ENCODE measurements at places on chromosomes 12 and 14.

DNA sequence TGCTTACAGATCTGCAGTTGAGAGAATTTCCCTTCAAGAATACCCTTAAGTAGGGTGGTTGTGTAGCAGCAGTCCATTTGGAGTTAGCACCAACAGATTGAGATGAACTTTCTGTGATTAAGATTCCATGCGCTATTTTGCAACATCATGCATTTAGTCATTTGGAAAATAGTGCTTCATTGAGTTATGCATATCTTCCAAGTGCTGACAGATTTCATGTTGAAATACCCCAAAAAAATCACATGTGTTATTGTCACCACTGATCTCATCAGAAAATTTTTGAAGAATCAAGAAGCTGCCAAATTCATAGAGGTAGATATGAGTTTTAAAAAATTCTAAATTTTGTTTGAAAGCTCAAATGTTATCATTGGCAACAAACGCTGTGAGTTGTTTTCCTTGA, 35.5 kb upstream of the OSBPL8 start:
- no peak for DNase-seq

- no peak for DNase-seq
These were observed 46.3 kb downstream of the PPP2R5E start for GRCh38 chr14:63496837-63497400.

DNA sequence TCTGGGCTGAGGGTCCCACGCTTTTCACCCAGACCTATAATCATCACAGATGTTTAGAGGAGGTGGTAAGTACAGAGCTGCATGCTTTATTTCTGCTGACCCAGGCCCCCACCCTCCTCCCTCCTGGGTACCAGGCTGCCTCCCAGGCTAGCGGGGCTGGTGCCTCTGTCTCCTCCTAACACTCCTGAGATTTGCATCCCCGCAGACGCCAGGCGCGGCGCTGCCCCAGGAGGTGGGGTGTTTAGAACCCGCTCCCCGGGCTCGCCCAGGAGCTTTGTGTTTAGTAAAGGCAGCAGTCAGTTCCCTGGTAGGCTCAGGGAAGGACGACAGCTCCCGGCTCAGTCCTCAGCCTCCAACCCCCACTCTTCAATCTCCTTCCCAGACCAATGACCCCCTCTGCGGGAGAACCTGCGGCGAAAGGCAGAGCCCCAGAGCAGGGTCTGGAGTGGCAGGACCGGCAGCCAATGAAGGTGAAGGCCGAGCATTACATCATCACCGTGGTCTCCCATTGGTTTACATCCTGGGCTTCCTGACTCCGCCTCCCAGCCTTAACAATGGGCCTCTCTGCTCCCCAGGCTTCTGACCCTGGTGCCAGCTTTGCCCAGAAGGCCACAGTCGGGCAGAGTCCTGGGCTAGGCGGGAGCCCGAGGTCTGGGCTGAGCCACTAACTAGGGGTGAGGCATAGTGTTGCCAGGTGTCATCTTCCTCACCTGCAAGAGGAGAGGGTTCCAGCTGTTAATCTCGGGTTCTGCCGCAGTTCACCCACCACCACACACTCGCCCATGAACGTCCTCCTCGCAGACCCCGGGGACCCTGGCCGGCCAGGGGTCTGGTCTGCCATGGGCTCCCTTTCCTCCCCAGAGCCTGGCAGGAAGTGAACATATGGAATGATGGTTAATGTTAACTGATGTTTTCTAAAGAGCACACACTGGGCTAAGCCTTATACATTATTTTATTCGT, 57.5 kb downstream of the CALM1 start:
- DNase-seq: no peak

DNA sequence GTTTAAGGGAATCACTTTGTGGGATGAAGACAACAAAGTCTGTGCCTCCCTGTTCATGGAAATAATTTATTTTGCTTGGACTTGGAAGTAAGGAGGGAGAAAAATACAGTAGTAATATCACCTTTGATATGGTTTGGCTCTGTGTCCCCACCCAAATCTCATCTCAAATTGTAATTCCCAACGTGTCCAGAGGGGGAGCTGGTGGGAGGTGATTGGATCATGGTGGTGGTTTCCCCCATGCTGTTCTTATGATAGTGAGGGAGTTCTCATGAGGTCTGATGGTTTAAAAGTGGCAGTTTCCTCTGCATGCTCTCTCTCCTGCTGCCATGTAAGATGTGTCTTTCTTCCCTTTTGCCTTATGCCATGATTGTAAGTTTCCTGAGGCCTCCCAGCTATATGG, 460.7 kb downstream of the NOVA1 start:
- DNase-seq: no peak

GRCh38 chr12:47939009-47939601, 24.3 kb upstream of the TMEM106C start:
- DNase-seq: no peak

- no peak for DNase-seq
These were observed 49.8 kb downstream of the EID3 start for GRCh38 chr12:104353012-104353981.

DNA sequence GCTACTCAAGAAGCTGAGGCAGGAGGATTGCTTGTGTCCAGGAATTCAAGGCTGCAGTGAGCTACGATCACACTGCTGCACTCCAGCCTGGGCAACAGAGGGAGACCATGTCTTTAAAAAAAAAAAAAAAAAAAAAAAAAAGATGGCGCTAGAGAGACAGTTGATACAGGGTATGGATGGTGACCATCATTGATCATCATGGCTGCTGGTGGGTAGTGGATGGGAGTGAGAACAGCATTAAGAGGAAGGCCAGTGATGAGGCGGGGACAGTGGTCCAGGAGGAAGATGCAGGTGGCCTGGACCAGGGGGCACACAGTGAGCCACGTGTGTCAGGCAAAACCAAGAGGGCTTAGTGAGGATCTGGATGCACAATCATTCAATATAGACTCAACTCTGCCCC, 26.8 kb upstream of the MAP1LC3B2 start:
- DNase-seq: no peak

GRCh38 chr12:110343114-110343513, 60.4 kb downstream of the ANAPC7 start:
- no peak for DNase-seq

- no peak for DNase-seq
These were observed 2.8 kb downstream of the FAM234B start for GRCh38 chr12:13046964-13047363.

GRCh38 chr12:1936406-1937320, 18.2 kb upstream of the CACNA2D4 start:
- no peak for DNase-seq

DNA sequence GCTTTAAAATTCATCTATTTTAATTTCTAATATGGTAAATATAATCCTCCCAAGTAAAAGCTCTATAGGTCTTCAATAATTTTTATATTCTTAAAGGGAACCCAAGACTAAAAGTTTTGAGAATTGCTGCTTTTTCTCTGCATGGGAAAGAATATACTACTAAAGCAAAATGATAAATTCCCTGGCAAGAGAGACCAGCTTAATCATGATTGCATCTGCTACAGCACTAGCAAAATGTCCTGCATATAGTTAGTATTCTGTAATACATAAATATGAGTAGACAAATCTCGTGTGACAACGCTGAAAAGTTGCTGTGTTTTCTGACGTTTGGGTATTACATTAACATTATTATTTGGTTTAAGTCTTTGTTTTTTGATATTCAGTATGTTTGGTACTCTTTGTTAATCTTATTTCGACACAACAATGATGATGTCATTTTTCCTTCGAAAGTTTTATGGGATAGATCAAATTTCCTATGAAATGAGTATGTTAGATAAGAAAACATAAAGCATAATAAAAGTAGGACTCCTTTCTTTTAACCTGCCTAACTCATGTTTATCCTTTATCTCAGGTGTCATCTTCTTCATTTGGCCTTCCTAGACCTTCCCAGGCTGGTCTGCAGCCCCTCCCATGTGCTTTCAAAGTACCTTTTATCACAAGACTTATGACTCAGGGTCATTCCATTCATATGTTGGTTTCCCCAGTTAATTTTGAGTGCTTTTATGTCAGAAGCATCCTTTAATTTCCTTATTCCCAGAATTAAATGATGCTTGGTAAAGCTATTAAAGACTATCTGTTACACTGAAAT, 321.9 kb downstream of the RAD51B start:
- no peak for DNase-seq

DNA sequence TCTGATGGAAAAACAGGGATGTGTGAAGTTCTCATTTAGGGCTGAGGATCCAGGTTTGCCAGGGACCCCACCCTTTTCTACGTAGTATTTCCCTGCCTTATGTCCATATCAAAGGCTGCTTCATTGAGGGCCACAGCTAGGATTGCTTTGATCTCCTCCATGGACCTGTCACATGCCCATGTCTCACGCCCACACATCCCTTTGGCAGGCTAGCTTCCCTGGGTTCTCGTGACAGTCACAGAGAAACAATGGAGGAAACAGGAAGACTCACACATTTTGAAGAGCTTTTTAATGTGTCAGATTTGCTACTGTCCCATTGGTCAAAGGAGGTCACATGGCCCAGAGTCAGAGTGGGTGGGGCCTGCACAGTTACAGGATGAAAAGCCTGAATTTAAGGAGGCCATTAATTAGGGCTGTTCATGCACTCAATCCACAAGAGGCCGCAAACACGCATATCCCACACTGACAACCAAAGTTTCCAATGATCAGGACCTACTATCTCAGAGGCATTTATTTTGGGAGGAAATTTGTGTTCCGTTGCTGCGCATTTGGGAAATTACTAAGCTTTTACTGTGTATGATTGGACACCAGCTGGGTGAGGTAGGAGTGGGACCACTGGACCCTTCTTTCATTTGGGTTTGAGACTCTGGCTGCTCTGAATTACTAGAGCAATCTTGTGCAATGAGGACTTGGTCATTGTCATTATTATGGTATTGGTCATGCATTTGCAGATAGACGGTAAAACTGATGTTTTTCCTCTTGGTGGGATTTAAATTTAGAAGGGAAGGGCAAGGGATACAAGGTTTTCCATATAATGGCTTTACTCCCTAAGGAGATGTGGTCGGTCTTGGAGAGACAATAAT, 266.2 kb downstream of the KTN1 start:
- no peak for DNase-seq

GRCh38 chr14:105187935-105188524, 6.9 kb upstream of the NUDT14 start:
- no peak for DNase-seq

DNA sequence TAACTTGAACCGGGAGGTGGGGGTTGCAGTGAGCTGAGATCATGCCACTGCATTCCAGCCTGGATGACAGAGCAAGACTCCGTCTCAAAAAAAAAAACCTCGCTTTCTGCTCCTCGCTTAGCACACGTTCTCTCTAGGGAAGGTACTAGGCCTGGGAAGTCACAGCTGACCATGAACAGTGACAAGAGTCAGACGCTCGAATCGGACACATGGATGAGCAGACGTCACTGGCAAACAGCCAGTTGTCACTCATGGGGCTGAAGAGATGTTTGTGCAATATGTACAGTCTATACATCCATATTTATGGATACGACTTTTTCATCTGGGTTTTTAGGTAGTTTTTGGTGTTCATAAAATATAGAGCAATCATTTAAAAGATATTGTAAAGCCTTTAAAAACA, 19.4 kb downstream of the TCHP start:
- DNase-seq: no peak

DNA sequence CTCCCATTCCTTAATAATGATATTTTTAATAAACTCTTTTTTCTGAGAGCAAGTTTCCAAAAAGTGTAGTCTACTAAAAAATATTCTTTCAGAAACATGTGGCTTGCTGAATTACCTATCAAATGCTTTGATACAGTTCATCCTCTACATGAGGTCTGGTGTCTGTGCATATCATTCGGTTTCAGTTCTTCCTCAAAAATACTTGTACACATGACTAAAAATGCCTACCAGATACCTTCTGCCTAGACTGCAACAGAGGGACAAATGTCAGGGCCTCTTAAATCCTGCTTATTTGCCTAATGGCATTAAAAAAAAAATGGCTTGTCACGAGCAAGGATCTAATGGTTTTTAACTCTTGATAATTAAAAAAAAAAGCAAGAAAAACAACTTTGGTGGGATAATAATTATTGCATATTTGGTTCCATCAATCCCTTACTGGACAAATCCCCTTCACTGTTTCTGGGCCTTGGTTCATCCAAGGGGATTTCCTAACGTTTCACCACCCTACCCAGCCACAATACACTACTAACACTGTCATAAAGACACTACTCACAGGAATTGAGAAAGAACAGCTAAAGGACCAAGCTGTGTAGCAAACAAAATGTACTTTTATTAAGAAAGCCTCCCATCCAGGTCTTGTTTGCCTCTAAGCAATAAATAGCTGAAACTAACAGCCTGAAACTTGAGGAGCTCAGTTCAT, 45.7 kb downstream of the PARP11 start:
- DNase-seq: no peak

GRCh38 chr14:90583427-90583826, 186.6 kb downstream of the CALM1 start:
- DNase-seq: no peak

DNA sequence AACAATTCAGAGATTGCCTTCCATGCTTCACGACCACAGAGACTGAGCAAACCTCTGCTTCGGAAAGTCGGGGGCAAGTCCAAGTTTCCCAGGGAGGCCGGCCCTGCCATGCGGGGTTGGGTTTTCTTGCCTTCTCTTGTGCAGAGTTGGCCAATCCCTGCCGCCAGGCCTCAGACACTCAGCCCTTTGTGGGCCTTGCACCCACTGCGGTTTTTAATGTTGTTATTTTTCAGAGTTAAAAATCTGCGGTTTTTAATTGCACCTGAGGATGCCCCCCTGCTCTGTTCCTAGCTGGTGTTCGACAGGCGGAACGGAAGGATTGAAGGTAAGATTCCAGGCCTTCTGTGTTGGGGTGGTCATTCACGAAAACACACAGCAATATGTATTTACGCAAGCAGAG, 108.7 kb downstream of the CALM1 start:
- no peak for DNase-seq

DNA sequence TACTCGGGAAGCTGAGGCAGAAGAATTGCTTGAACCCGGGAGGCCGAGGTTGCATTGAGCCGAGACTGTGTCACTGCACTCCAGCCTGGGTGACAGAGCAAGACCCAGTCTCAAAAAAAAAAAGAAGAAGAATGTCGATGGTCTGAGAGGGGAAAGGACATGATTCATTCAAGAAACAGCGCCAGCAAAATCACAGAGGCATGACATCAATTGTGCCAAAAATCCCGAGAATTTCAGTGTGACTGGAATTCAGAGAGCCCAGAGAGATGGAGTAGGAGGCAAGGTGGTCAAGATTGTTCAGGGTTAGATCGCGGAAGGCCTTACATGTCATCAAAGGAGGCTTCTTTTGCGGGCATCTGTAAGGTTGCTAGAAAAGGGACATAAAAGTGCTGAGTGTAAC, 483.3 kb downstream of the VRK1 start:
- no peak for DNase-seq

DNA sequence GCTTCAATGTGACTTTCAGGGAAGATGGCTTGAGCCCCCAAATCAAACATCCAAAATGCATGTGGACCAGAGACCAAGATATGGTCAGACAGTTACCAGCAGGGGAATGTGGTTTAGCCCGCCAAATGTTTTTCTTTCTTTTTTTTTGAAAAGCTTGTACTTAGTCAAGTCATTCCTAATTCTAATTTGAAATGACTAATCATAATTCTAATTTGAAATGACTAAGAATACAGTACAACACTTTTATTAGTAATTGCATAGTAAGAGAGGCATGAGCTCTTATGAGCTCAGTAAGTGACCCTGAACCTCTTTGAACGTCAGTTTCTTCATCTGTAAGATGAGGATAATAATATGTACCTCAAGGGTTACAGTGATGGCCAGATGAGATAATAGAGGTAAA, 72.4 kb downstream of the HECTD4 start:
- DNase-seq: no peak

GRCh38 chr12:5390174-5390799, 41.6 kb upstream of the NTF3 start:
- DNase-seq: no peak
